ENCODE measurements at places on chromosomes 16 and 17.
A peak's percentile ranks its signal among the peaks of the same experiment; 100 is the strongest.

- no peak for DNase-seq
Observed at GRCh38 chr16:72481419-72481818, 309.5 kb upstream of the PMFBP1 start.

DNA sequence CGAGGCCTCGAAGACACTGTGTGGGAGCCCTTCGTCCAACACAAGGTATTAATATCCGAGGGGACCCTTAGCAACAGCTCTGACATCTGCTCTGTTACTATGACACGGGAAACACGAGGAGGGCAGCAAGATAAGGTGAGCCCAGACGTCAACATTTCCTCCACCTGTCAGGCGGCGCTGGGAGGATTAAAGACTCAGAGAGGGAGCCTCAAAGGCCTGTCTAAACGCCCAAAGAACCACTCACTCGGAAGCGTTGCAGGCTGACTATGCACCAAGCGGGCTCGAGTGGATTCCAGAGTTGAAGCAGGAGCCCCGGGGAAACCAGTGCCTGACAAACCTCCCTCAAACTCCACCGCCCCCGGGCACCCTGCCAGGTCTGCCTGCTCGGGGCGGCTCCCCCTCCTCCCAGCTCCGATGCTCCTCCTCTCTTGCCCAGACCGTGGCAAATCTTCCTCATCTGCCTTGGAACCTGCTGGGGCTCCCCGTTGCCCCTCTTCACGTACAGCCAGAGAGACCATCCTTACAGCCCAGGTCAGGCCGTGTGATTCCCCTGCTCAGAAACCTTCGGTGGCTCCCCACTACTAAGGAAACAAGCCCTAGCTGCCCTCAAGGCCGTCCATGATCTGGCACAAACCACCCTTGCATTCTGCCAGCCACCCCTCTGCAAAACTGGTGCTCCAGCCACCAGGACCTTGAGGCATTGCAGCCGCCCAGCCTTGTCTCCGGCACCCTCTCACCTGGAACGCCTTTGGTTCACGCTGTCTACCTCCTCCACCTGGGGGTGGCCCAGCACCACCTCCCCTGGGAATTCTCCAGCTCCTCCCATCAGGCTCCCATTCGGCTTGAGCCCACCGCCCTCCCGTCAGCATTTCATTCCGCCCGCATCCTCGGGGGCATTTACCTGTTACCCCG lies 16.2 kb downstream of the RPH3AL start:
- peak; percentile 77 for DNase-seq

GRCh38 chr16:84496991-84497390 lies 7.5 kb downstream of the MEAK7 start:
- peak; percentile 14 for DNase-seq

GRCh38 chr17:74746922-74747321 lies 1.5 kb upstream of the NHERF1 start:
- DNase-seq, result no peak

- no peak for DNase-seq
Observed at GRCh38 chr16:65414284-65414984, 292.6 kb upstream of the CDH11 start.

DNA sequence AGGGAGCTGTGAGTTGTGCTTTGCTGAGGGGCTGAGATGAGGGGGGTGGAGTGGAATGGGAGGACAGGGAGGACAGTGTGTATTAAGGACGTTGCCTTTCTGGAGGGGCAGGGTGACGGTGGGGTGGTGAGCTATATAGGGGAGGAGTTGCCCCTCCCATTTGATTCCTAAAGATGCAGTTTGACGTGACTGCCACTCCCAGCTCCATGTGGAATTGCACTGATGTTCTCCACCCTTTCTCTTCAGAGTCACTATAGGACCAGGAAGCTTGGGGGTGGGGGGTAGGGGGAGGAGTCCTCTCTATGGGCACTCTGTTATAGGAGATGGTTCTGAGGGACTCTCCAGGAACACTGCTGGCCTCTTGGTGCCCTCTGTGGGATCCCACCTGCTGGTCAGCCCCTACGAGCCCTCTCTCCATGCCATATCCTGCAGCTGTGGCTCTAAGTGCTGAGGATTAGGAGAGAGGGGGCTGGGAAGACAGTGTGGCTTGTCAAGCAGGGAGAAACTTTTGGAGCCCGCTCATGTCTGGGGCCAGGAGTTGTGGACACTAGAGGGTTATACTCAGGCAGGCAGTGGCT lies 3.8 kb upstream of the NGFR start:
- no peak for DNase-seq

GRCh38 chr16:30567160-30567990 lies 4.1 kb downstream of the ZNF688 start:
- no peak for DNase-seq

- no peak for DNase-seq
Observed at GRCh38 chr16:62253966-62254365, 217.7 kb upstream of the CDH8 start.

- DNase-seq, result no peak
Observed at GRCh38 chr16:78395035-78395434, 295.6 kb downstream of the WWOX start.

- no peak for DNase-seq
Observed at GRCh38 chr17:9666461-9667050, 21.2 kb downstream of the USP43 start.

GRCh38 chr16:72739577-72739976 lies 308.4 kb downstream of the ZFHX3 start:
- DNase-seq, result no peak

DNA sequence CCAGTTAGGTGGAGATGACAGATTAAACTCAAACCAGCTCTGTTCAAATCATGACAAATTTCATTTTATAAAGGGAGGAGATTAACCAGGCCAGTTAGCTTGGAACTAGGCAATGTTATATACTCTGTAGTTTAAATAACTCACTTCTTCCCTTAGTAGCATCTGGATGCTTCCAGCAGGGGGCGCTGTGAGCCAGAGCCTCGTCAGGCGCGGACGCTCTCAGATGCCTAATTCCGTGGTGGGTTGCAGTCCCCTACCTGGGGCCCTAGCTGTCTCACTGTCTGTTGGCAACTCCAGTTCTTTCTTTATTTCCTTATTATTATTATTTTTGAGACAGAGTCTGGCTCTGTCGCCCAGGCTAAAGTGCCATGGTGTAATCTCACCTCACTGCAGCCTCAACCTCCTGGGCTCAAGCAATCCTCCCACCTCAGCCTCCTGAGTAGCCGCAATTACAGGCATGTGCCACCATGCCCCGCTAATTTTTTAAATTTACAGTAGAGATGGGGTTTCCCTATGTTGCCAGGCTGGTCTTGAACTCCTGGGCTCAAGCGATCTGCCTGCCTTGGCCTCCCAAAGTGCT lies 17.3 kb upstream of the WFDC1 start:
- DNase-seq, result no peak

- DNase-seq, result no peak
Observed at GRCh38 chr16:20300312-20301097, 26.8 kb downstream of the GP2 start.

- DNase-seq, result no peak
Observed at GRCh38 chr16:12440228-12440530, 363.5 kb downstream of the CPPED1 start.
